ENCODE measurements at places on chromosomes 16 and 17.

DNA sequence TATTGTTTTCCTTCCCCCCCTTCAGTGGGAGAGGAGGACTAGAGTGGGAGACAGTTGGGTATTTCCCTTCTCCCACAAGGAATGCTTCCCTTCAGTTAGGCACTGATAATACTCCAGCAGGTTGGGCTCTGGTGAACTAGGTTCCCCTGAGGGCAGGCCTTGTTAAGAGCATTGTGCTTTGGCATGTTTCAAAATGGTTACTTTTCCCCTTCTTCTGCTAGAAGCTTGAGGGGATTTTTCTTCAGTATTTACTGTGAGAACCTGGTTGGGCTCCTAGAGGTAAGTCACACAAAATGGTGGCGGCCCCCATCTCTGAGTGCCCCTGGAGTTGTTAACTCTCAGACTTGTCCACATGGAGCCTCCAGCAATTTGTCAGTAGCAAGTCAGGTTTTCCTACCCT lies 156.2 kb downstream of the CYB561 start:
- DNase-seq: no peak

DNA sequence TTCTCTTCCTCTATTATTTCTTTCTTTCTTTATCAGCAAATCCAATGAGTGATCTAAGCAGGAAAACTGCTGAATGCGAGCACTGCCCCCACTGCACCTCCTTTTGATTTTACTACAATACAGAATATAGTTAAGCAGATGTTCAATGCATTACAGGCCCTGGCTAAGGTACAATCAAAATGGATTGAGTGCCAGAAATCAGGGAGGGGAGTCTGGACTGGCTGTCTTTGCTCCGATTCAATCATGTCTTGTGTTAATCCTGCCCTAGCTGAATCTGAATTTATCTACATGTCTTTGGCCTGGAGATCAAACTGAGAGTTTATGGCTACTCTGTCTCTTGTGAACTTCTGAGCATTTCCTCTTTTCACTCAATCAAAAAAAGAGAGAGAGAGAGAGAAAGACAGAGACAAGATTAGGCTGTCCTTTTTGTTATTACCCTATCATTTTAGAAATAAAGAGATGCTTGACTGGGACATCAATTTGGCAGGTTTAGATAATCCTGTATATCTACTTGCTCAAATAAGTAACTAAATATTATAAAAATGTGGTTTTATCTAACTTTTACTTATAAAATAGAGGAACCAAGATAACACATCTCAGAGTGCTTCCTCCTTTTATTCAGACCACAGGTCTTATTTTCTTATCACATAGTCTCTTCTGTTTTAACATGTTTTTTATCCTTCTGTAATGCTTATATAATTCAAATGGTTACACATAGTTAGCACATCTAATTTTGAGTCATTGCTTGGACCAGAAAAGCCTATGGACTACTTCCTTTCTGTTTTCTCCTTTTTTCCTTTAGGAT lies 656.2 kb downstream of the KCNJ2 start:
- no peak for DNase-seq

GRCh38 chr17:79803997-79804855 lies 7.3 kb upstream of the CBX8 start:
- peak; percentile 81 for DNase-seq

- peak; percentile 27 for DNase-seq
Measured at GRCh38 chr17:45873728-45874127, 20.6 kb upstream of the MAPT start.

DNA sequence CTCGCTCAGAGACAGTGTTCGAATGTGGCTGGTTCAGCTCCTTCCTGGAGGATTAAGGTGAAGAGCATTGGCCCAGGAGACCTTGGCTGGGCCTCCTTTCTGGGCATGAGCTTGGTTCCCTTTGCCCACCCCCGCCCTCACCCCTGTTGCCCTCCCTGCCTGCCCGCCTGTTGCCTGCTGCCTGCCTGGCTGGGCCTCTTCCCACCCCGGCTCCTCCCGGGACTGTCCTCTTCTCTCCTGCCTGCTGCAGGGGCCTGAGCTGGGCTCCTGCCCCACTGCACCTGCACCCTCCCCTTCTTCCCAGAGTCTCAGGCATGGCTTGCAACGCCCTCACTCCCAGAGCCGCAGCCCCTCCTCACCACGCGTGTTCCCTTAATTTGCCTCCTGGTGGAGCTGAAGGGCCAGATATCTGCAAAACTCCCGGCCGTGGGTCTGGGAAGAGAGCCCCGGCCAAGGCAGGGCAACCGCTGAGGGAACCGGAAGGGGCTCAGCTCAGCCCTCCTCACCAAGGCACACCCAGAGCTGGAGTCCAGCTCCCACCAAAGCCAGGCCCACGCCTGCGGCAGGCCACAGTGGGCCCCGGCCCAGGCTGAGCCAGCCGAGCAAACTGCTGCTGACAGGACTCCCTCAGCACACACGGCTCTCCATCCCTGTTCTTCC lies 31.2 kb downstream of the MNT start:
- DNase-seq: no peak

DNA sequence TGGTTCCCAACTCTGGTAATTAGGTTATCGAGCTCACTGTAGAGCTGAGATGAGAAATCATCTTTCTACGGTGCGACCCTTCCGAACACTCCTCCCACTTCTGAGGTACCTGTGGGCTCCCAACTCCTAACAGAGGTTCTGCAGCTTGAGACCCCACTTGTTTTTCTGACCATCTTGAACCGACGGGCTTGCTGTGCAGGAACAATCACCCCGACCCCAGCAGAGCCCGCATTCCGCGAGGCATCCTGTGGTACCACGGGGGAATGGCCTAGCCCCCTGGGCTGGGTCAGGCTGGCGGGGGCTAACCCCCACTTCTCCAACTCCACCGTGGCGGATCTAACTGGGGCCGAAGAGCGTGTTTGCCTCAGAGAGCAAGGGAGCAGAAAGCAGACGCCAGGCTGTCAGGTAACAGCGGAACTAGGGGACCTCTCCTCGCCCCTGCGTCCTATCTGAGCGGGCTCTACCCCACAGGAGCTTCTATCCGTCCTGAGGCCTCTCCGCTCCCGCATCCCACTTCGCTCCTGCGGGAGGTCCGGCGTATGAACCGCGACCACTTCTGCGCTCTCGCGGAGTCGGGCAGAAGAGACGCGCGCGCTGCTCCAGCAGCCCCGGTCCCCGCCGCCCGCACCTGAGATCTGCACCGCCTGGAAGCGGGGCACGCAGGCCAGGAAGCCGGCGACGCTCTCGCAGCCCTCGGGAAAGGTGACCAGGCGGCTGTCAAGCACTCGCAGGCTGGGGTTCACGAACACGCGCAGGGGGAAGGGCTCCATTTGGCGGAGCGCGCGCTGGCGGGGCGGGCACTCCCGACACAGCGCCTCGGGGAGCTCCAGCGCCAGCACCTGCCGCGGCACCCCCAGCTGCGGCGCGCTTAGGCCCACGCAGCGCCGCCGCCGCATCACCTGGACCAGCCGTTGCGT lies 761 bp downstream of the PDF start:
- DNase-seq: no peak

- no peak for DNase-seq
Measured at GRCh38 chr17:63533433-63534077, 10.4 kb downstream of the KCNH6 start.

DNA sequence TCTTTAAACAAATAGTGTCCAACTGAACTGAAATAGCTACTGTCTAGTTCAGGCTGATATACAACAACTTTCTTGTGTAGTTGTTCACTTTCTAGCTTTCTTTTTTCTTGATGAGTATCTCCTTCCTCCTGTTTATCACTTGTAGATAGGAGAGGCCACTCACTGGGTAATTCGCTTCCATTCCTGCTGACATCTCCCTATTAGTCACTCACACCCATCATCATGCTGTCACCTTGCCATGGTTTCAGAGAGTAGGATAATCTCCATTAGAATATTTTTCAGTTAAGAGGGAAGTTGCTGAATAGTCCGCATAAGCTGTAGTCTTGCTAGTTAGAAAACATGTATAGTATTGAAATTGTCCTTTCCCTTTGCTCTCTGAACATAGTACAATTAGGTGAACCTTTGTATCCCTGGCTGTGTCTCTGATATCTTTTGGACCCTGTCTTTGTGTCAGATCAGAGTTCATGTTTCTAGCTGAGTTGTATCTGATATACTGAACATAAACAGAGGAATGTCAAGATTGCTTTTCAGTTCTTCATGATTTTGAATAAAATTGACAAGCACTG lies 64.4 kb upstream of the RASL10B start:
- no peak for DNase-seq

DNA sequence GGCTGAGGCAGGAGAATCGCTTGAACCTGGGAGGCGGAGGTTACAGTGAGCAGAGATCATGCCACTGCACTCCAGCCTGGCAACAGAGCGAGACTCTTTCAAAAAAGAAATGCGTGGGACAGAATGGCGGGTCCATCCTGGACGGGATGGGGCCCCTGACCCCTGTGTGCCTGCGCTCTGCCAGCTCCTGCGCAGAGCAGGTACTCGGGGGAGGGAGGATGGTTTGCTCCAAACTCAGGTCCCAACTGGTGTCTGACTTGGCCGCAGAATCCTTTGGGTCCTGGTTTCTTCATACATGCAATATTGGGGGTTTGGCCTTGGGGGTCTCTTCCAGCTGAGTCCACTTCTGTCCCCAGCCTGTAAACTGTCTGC lies 10.4 kb downstream of the CHMP6 start:
- DNase-seq: no peak

GRCh38 chr17:75664099-75664549 lies 2.8 kb downstream of the RECQL5 start:
- DNase-seq: no peak
